ENCODE measurements at places on chromosomes 13 and 19. TPM values are rescaled to one million over a fixed set of nuclear protein-coding genes. Genes with fewer than 3 reads are reported as not detected.

DNA sequence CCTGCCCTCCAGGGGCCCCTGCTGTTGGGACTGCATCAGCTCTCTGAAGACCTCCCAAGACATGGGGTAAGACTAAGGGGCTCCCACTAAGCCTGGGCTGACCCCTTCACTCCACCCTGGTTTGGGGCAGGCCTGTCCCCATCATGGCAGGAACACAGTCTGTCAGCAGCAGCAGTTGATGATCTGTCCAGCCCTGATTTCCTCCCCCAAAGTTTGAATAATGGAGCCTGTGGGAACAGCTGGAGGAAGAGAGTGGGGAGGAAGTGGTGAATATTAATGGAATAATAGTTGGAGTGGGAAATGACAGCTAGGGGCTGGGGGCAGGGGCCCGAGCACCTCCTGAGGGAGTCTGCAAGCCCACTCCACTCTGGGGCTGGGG, 1.3 kb upstream of the B3GNT8 start:
- no peak for DNase-seq

- DNase-seq, result no peak
Measured at GRCh38 chr13:109577191-109577700, 209.1 kb downstream of the IRS2 start.

DNA sequence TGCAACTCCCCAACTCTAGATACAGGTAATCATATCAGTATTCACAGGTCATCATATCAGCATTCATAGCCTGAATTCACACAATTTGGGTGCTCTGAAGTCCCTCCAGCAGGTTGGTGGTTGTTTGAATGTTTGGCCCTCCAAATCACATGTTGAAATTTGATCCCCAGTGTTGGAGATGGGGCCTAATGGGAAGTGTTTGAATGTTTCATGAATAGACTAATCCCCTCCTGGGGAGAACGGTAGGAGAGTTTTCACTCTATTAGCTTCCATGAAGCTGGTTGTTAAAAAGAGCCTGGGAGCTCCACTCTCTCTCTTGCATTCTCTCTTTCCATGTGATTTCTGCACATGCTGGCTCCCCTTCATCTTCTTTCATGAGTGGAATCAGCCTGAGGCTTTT, 288.6 kb upstream of the PCDH9 start:
- no peak for DNase-seq

- no peak for DNase-seq
Measured at GRCh38 chr13:77113496-77113895, 86.5 kb upstream of the FBXL3 start.

Gene IFNL1
- not detected for total RNA-seq

- no peak for DNase-seq
Measured at GRCh38 chr13:45809801-45810394, 41.7 kb downstream of the SIAH3 start.

Gene CEACAM1
- 21.4 TPM for total RNA-seq

GRCh38 chr19:16591803-16592556, 19.8 kb upstream of the SLC35E1 start:
- no peak for DNase-seq

Gene SHISA7
- not detected for total RNA-seq

DNA sequence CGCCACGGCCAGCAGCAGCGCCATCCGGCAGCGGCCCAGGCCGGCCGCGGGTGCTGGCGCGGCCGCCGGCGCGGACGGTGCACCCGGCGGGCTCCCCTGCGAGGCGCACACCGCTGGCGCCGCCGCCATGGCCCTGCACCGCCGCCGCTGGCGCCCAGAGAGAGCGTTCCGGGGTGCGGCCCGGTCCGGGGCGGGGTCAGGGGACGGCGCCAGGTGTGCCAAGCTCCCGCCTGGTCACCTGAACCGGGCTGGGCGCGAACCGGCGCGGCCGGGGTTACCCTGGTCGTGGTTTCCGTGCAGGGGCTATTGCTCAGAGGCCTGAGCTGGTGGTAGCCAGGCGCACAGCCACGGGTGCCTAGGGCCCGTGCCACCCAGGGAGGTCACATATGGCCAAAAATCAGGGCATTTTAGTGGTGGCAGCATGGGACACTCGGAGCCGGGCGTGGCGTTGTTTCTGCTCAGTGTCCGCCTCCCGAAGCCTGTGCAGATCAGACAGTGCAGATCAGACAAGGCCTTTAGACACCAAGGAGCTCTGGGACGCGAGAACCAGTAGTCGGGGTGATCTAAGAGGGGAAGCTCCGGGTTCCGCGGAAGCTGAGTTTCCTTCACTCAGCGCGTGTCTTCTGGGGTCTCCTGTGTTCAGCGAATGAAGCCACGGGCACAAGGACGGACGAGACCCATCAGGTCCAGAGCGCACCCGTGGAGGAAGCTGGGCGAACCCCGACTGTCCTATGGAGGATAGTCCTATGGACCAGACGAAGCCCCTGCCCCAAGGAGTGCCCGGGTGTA, at the start of gene TMEM238:
Gene TMEM238 (minus strand): TSS at position 162 of the 789 bp plus-strand sequence. CDS start 33 bp downstream, at position 129.
- DNase-seq, result peak; percentile 41

DNA sequence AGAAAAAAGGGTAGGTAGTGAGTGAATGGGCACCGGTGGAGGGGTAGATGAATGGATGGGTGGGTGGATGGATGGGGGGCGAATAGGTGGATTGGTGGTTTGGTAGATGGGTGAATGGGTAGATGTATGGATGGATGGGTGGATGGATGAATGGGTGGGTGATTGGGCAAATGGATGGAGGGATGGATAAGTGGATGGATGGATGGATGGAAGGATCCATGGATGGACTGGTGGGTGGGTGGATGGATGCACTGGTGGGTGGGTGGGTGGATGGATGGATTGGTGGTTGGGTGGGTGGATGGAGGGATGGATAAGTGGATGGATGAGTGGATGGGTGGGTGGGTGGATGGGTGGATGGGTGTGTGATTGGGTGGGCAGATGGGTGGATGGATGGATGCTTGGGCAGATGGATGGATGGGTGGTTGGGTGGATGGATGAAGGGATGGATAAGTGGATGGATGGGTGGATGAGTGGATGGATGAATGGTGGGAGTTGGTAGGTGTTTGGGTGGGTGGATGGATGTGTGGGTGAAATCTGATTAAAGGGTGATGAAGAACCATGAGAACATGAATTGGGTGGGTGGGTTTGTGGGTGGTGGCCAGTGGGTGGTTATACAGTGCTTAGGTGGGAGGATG, 2.3 kb downstream of the ANKRD24 start:
- DNase-seq, result no peak

All from prostate gland (tissue), 2 donors.